ENCODE measurements at places on chromosomes 12 and 14.

- no peak for DNase-seq
Observed at GRCh38 chr12:65335021-65335714, 56.7 kb downstream of the MSRB3 start.

DNA sequence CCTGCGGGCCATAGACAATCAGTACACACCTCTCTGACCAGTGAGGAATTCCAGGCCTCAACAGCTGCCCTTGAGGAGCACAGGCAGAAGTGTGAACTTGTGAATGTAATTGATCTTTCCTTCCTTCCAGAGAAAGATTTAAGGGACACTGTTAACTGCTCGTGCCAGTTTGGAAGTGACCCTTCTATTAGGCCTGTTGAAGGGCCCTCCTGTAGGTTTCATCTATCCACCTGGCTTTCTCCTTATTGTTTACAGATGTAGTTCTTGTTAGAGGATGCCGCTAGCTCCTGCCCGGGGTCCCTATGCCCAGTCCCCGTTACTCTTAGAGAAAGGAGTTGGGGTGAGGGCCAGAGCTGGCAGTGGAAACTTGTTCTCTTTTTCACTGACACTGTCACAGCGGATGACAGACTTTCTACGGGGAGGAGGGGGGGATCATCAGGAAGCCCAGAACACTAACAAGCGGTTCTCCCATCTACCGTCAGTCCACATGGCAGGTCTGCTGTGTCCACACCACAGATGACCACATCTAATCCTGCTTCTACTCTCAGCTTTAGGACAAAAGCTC lies 42.6 kb downstream of the SH2B3 start:
- DNase-seq = no peak

GRCh38 chr14:68397371-68397811 lies 395.5 kb downstream of the ZFP36L1 start:
- DNase-seq = no peak

GRCh38 chr12:51751661-51752060 lies 96.9 kb downstream of the FIGNL2 start:
- no peak for DNase-seq

- DNase-seq = no peak
Observed at GRCh38 chr12:67648521-67649260, at the start of gene DYRK2. Gene DYRK2 (plus strand): TSS chr12:67648745. CDS start chr12:67649134, 389 bp downstream.

DNA sequence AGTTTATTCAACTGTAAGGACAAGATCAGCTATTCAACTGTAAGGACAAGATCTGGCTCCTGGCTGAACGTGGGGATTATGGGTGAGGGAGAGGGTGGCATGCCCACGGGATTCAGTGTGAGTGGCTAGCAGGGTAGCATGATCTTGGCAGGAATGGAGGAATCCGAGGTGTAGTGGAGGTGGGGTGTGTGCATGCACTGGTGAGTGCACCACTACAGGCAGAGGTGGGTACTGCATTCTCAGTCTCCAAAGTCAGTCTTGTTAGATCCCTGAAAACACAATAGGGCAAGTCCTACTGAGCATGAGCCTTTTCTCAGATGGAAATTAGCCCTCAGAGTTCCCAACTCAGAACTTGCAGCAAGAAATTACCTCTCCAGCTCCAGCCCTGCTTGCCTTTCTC lies 32.2 kb upstream of the DCD start:
- DNase-seq = no peak

DNA sequence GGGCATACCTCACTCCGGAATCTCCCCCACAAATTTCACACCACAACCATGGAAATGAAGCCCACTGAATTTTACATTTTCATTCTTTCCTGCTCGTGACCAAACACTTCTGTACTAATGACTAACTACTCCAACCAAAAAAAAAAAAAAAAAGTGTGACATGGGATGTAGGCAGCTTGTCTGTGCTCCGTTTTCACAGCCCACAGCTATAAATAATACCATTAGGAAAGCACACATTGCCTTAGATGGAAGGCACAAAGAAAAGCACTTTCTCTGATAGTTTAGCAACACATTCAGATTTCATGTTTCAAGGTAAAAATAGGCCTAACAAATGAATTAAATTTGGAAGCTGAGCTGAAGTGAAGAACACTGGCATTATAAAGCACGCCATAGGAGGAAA lies 42.5 kb downstream of the DUSP6 start:
- no peak for DNase-seq

DNA sequence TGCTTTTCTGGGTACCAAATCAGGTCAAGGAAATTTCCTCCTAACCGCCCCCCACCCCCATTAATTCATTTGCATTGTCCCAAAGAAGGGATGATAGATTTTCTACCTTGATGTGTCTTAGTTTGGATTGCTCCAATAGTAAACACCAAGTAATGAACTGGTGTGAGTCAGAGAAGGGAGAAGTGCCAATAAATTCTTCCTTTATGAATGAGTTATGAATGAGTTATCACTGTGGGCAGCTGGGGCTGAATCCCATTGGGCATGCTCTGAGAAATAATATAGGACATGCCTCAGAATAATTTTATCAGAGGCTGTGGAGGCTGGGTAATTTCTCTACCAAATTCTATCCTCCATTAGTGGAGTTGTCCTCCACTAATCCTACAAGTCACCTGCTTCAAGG lies 277.9 kb upstream of the FLRT2 start:
- no peak for DNase-seq

DNA sequence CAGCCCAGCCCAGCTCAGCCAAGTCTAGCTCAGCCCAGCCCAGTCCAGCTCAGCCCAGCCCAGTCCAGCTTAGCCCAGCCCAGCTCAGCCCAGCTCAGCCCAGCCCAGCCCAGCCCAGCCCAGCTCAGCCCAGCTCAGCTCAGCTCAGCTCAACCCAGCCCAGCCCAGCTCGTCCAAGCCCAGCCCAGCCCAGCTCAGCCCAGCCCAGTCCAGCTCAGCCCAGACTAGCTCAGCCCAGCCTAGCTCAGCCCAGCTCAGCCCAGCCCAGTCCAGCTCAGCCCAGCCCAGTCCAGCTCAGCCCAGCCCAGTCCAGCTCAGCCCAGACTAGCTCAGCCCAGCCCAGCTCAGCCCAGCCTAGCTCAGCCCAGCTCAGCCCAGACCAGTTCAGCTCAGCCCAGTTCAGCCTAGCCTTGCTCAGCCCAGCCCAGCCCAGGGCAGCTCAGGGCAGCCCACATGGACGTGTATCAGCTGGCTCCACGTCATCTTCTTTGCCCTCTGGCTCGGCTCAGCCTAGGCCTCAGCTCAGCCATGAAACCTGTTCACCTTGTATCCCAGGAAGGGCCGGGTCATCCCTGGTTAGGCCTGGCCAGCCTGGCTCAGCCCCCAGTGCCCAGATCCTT lies 185.6 kb downstream of the TMEM121 start:
- DNase-seq = no peak

- no peak for DNase-seq
Observed at GRCh38 chr12:131836193-131836592, 8.0 kb downstream of the MMP17 start.

DNA sequence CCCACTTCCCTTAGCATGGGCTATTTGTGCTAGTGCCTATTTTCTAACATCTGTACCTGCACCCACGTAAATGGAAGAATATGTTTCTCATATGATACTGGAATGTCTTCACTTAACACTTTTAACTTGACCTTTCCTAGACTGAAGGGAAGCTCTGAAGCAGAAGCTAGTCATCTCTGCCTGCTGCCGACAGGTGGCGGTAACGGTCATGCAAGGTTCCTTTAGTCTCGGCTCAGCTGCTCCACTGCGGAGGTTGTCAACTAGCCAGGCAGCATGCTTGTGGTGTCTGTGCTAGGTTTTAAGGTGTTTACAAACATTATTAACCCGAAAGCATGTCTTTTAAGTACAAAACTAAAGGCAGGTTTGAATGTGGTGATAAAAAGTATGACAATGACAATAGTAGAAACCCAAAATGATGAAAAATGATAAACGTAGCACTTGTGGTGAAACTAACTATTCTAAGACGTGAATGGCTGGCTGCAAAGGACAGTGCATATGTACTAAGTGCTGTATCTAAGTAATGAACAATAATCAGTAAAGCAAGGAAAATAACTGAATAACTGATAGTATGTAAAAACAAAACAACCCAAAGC lies 117.2 kb downstream of the GRIN2B start:
- no peak for DNase-seq

GRCh38 chr14:104881369-104881979 lies 16.4 kb downstream of the CEP170B start:
- DNase-seq = no peak

DNA sequence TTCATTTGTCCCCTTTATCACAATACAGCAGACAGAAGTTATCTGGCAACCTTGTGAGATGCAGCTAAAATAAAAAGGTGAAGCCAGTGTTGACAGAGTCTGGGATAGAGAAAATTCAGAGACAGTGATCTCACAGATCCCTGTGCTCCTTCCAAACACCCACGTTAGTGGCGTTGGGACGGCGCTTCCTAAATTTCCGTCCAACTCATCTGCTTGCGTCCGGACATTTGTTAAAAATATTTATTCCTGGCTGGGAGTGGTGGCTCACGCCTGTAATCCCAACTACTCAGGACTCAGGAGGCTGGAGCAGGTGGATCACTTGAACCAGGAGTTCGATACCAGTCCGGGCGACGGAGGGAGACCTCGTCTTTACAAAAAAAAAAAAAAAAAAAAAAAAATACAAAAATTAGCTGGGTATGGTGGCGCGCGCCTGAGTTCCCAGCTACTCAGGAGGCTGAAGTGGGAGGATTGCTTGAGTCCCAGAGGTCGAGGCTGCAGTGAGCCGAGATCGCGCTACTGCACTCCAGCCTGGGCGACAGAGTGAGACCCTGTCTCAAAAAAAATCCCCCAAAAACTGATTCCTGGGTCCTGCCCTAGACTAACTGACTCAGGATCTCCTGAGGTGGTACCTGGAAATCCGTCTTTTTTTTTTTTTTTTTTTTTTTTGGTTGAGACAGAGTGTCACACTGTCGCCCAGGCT lies 708 bp upstream of the TCTN1 start:
- DNase-seq = no peak

DNA sequence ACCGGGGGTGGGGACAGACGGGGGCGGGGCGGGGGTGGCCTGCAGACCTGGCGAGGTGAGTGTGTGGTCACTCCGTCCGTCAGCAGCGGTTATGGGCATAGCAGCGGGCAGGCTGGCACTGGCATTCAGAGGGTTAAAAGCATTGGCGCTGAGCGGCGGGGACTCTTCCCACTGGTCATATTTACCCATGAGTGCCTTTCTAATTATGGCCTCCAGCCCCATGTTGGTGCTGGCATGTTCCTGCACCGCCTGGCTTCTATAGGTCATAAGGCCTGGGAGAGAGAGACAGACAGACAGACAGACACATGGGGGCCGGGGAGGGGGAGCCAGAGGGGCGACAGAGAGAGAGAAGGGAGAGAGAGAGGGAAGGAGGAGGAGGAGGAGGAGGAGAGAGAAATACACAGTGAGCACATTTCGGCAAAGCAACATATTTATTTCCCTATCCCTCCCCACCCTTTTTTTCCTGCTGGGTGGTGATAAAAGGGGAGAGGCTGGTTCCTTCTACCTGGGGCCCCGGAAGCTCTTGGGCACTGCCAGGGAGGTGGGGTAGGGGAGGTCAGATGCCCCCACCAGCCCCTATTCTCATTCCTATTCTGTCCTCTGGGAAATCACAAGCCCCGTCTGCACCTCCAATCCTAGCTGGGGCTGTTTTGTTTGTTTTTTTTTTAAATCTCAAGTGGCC lies 32.6 kb downstream of the RFLNA start:
- no peak for DNase-seq

- DNase-seq = no peak
Observed at GRCh38 chr12:118842866-118843265, 138.5 kb upstream of the SRRM4 start.

DNA sequence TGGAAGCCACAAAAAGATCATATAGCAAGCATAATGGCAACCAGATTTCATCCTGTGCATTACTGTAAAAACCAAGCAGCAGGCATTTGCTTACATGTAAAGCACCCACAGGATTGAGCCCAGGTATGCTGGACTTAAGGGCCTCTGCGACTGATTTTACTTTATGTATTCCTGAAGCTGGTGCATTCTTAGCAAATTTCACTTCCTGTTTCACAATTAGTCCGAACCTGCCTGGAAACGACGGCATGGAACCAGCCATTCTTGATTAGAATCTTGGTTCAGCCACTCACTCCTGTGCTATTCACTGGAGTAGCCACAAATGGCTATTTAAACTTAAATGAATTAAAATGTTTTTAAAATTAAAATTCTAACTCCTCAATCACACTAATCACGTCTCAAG lies 239.2 kb downstream of the NUAK1 start:
- no peak for DNase-seq

GRCh38 chr12:78306236-78306635 lies 475.5 kb downstream of the NAV3 start:
- no peak for DNase-seq

DNA sequence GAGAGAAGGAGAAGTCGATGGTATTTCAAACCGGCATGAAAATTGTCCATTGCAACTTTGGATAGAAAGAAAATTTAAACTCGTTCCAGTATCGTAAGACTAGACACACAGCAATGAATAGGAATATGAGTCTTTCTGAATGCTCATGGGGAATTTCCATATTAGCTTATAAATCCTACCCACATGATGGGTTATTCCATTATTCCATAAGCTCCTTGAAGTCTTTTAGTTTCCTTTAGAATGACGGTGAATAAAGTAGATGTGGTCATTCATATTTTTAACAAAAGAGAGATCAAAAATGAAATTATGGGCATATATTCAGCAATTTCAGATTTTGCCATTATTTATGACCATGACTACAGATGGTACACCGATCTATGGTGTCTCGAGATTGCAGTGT lies 163.4 kb upstream of the HMGA2 start:
- no peak for DNase-seq

DNA sequence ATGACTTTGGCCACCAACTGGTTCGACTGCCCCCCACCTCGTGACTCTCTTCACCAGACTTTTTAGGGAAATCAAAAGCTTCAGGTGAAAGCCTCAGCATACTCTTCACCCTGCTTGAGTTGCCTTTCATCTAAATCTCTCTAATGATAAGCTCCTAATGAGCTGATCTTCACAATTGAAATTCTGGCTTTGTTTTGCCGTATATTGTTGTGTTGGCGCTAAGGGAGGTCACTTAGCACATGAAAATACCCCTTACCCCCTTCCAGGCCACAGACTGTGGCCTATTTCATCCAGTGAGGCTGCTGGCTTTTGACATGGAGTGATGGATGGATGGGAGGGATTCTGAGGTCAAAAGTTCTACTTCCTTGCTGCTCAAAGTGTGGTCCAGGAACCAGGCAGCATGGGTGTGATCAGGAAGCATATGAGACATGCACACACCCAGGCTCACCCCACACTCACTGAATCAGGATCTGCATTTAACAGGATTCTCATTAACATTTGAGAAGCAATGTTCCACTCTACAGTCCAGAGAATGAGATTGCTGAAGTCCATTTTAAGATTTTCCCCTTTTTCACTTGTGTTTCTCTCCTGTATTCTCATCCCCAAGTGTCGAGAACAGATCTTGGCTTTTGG lies 131.4 kb downstream of the DACT1 start:
- DNase-seq = no peak

GRCh38 chr12:64452559-64453329 lies 824 bp downstream of the TBK1 start:
- no peak for DNase-seq
